HFFc6 (cell line): ENCODE measurements at places on chromosomes 5 and 9.

- DNase-seq, result no peak
These were observed 135.0 kb upstream of the FBN2 start for GRCh38 chr5:128673000-128673399.

- DNase-seq, result no peak
These were observed 25.3 kb downstream of the EFCAB9 start for GRCh38 chr5:172219296-172219695.

GRCh38 chr5:948472-949274 is 56.0 kb downstream of the TRIP13 start:
- no peak for DNase-seq

DNA sequence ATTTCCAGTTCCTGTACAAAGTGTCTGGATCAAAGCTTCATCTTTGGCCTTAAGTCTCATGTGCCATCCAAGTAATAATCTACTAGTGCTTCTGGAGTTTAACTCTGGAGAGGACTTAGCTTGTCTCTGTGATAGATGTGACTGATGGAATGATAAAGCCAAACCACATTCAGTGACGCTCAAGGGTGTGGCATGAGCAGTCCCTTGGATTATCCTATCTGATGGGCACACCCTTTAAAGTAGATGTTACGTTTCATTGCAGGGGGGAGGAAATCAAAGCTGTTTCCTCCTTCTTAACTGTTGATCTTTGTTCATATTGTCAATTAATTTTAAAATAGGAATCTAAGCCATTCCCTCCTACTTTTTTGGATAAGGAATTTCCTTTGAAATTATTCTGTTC is 8.5 kb upstream of the EGFLAM start:
- no peak for DNase-seq
